Hepatic stellate cell (primary cell): ENCODE measurements at places on chromosomes 12 and 14.

DNA sequence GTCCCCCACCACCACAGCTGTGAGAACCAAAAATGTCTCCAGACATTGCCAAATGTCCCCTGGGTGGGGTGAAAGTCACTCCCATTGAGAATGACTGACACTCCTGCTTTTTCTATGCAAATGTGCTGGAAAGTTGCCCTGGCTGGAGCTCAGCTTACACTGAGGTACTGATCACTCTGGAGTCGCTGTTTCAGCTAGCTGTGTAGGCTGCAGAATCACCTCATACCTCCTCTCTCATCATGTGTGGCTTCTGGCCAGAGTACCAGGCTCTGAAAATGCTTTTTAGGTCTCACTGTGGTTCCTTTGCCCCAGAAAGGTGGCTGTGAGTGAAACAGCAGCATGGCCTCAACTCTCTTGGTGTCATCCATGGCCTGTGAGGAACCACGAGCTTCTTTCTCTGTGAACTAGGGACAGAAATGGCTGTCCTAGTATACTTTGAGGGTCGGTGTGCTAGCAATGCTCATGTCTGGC lies 414.4 kb downstream of the DPF3 start:
- no peak for DNase-seq

DNA sequence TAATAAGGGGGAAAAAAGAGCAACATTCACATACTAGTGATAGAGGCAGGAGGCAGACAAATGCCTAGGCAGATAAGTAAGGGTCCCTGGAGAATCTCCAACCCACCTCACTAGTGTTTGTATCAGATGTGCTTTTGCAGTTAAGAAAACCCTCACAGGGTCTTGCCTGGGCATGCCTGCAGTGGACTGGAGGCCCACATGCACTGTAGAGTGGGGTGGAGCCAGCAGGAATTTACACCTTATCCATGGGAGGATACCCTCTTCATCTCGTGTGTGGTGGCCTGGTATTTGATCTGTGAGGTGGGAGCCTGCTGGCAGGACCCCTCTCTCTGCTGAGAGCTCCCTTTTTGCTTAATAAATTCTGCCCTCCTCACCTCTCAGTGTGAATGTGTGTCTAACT lies 238.0 kb upstream of the SLC16A7 start:
- DNase-seq, result no peak

DNA sequence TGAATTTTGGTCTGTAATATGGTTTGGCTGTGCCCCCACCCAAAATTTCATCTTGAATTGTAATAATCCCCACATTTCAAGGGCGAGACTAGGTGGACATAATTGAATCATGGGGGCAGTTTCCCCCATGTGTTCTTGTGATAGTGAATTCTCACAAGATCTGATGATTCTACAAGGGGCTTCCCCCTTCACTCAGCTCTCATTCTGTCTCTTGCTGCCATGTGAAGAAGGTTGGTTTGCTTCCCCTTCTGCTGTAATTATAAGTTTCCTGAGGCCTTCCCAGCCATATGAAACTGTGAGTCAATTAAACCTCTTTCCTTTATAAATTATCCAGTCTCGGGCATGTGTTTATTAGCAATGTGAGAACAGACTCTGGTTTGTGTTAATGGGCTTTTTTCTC lies 5.9 kb downstream of the LRRC9 start:
- DNase-seq, result no peak

DNA sequence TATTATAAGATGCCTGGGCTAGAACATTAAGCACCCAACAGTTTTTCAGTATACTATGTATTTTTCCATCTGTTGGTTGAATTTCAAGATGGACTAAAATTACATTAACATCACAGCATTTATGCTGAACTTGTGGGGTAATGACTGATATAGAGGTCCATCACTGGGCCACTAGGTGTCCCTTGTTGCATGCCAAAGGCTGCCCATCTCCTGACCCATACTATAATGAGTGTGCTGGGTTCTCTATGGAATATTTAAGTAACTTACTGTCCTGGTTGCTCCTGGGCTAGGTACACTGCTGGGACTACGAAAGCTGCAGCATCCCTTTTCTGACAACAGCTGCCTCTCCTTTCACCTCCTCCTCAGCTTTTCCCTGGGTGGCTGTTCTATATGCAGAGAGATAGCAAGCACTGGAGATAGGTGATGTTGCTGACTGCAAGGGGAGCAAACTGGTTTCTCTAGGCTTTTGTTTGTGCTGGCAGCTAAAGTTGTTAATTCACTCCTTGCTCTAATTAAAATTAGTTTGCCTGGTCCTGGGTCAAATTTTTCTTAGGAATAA lies 138.6 kb upstream of the TRHDE start:
- no peak for DNase-seq

- DNase-seq, result no peak
Observed at GRCh38 chr12:11545484-11546330, 103.8 kb upstream of the ETV6 start.

- DNase-seq, result no peak
Observed at GRCh38 chr12:124321556-124322270, 26.8 kb downstream of the RFLNA start.

DNA sequence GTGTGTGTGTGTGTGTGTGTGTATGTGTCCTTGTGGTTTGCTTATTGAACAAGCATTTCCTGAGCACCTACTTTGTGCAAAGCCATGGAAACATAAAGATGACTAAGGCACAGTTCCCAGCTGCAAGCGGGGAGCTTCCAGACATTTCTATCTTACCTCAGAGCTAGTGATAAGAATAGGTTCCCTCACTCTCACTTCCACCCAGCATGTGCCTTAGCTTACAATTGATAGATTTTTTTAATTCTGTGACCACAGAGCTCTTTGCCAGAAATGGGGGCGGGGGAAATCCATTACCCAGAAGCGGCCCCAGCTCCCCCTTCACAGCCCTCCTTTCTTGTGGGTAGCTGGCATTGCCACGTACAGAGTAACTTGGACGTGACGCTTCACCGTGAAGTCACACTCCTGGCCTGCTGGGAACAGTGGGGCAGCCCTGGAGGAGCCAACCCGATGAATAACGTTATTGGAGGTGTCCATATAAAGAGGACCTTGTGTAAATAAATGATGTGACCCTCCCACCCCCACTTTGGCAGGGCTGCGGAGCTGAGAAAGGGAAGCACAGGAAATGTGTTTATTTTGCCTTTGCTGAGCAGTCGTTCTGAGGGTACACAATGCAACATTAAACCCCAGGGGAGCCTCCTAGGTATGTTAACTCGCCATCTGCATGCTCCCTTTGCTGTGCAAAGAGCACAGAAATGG lies 238.9 kb downstream of the CHST11 start:
- DNase-seq, result peak; percentile 49

DNA sequence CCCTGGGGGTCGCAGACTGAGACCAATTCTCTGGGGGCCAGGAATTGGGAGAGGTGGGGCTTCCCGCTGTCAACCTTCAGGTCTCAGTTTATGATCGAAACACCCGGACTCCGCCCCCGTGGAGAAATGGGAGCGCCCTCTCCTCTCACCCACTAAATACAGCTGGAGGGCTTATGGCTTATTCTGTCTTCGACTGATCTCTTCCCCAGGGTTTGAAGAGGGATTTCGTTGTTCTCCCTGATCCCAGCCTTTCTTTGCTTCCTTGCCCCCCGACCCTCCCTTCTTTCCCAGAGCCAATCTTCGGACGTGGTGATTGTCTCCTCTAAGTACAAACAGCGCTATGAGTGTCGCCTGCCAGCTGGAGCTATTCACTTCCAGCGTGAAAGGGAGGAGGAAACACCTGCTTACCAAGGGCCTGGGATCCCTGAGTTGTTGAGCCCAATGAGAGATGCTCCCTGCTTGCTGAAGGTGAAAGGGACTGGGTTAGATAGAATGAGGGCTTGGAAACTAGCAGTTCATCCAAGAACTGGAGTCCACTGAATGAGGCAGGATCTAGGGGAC lies 607 bp downstream of the OS9 start:
- DNase-seq, result no peak

DNA sequence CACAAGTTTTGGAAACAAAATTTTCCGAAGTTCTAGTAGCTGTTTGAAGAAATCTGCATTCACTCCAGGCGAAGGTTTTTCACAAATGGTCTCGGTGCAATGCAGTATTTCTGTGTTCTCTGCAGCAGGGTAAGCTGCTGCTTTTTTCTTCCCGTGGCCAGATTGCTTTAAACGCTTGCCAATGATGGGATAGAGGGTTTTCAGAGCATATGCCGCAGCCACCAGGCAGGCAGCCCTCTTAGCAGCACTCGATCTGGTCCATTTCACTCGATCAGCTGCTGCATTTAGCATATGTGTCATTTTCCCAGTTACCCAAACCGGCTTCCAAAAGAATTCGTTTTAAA lies 315 bp downstream of the ABCD2 start:
- DNase-seq, result no peak

GRCh38 chr14:87999277-87999676 lies 5.7 kb upstream of the GPR65 start:
- no peak for DNase-seq

- DNase-seq, result no peak
Observed at GRCh38 chr12:18797604-18798003, 59.7 kb downstream of the CAPZA3 start.

GRCh38 chr12:88388566-88389540 lies 191.4 kb downstream of the KITLG start:
- no peak for DNase-seq

DNA sequence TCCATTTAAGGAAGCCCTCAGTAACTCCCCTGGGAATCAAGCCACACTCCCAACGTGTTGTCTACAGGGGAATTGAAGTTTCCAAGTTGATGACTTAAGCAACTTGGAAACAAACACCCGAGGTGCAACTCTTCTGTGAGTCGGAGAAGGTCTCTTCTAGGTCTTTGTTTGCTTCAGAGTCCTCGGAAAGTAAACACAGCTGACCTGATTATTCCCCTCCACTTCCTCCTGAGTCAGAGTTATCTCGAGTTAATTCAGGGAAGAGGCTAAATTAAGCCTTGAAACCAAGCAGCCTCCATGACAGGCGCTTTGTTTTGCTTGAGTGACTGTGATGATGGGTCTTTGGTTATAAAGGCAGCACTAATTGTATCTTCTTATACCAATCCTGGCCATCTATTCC lies 41.8 kb downstream of the TUNAR start:
- DNase-seq, result no peak

DNA sequence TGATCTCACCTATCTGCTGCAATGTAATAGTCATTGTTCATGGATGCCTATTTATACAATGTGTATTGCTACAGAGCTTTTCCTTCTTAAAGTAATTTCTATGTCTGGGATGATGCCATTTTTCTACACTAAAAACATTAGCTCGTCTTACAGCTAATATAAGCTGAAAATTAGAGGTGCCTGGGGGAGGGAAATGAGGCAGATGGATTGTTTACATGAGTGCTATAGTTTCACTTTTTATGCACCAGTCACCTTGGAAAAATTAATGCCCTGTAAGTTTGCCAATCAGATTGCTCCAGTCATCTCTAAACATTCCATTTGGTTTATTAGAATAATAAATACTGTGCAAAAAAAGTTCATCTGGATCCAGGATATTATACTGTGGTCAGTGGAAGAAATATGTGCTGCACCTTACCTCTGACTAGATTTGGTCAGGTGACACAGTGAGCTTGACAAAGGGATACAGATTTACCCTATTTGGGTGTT lies 436.2 kb downstream of the RAD51B start:
- no peak for DNase-seq

GRCh38 chr12:8615206-8615605 lies 2.5 kb upstream of the AICDA start:
- no peak for DNase-seq

DNA sequence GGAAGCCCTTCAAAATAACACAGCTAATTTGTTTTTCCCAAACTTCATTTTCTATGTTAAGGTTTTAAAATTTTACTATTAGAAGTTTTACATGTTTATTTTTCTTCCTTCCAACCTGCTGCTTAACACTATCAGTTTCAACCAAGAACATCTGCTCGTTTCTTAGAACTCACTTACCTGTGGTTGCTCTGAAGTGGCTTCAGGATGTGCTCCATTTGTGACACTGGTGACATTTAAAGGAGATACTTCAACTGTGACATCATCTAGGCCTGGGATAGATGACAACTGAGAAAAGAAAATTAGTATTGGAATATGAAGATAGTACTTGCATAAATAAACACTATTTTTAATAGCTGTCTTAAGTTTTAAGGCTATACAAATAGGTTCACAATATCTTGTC lies 17.9 kb downstream of the WASHC3 start:
- no peak for DNase-seq

- DNase-seq, result peak; percentile 30
Observed at GRCh38 chr14:81453166-81453766, 53.1 kb upstream of the STON2 start.

GRCh38 chr12:43937947-43938346 lies 102.1 kb downstream of the TMEM117 start:
- DNase-seq, result peak; percentile 4

DNA sequence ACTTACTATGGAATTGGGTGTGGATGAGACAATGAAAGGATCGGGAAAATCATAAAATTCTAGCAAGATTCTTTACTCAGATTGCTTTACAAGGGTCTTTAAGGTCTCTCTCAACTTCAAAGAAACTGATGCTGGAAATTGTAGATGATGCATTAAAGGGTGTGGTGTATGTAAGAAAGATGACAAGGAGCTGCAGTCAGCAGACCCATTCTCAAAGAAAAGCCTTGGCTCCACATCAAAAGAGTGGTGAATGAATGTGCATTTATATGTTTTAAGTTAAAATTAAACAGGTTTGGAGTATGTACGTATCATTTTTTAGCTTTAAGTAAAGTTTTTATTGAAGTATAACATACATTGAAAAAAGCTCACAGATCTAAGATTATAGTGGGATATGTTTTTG lies 194.5 kb downstream of the C12orf75 start:
- DNase-seq, result no peak

- no peak for DNase-seq
Observed at GRCh38 chr14:56219666-56220413, 101.6 kb downstream of the PELI2 start.

- DNase-seq, result no peak
Observed at GRCh38 chr12:111112311-111113098, 192.1 kb upstream of the MYL2 start.
